Right lobe of liver (tissue), 6 donors: ENCODE measurements at places on chromosomes 6 and 20. TPM values are rescaled to one million over a fixed set of nuclear protein-coding genes. Genes with fewer than 3 reads are reported as not detected.

DNA sequence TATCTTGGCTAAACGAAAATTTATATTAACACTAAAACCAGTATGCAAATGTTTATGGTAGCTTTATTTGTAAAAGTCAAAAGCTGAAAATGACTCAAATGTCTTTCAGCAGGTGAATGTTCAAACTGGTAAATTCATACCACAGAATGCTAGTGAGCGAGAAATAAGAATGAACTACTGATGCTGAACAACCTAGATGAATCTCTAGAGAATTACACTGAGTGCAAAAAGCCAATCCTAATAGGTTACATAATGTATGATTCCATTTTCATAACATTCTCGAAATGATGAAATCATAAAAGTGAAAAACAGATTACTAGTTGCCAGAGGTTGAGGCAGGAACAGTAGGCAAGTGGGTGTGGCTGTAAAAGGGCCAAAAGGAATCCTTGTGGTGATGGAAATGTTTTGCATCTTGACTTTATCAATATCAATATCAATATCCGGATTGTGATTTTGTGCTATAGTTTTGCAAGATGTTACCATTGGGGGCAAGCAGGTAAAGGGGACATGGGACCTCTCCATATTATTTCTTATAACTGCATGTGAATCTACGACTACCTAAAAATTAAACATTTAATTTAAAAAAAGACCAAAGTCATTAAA is 26.1 kb downstream of the ZNF311 start:
- peaks cover 4% of the 10 kb centered on the region for H3K4me1 ChIP-seq
- H3K27me3 ChIP-seq = no peaks in the 10 kb centered on the region
- H3K4me3 ChIP-seq = no peak overlapping the region
- H3K36me3 ChIP-seq = no peaks in the 10 kb centered on the region
- no peak overlapping the region for H3K27ac ChIP-seq
- DNase-seq = no peak

DNA sequence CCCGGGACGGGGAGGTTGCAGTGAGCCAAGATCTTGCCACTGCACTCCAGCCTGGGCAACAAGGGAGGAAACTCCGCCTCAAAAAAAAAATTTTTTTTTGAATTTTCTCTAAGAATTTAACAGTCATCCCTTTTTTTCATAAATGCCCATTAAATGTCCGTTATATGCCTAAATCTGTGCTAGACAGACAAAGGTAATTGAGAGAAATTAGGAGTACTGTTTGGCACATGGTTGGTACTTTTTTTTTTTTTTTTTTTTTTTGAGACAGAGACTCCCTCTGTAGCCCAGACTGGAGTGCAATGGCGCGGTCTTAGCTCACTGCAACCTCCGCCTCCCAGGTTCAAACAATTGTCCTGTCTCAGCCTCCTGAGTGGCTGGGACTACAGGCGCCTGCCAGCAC is 1.7 kb downstream of the PCMT1 start:
- no peaks in the 10 kb centered on the region for H3K27me3 ChIP-seq
- H3K36me3 ChIP-seq = no peaks in the 10 kb centered on the region
- H3K4me1 ChIP-seq = peaks cover 30% of the 10 kb centered on the region

GRCh38 chr6:133590814-133591213 is 298.1 kb upstream of the TCF21 start:
- DNase-seq = no peak
- H3K4me3 ChIP-seq = no peak overlapping the region

Gene SLC35B3
- 13.5 TPM for total RNA-seq

- H3K4me1 ChIP-seq = no peaks in the 10 kb centered on the region
- no peak overlapping the region for H3K4me3 ChIP-seq
- no peaks in the 10 kb centered on the region for H3K27me3 ChIP-seq
- no peak overlapping the region for H3K27ac ChIP-seq
These were observed 74.7 kb downstream of the SYNJ2 start for GRCh38 chr6:158056355-158056754.

- no peaks in the 10 kb centered on the region for H3K4me1 ChIP-seq
- H3K27ac ChIP-seq = no peak overlapping the region
- no peak overlapping the region for H3K4me3 ChIP-seq
- H3K27me3 ChIP-seq = no peaks in the 10 kb centered on the region
These were observed 8.3 kb downstream of the PRDM1 start for GRCh38 chr6:106094261-106094963.
